ENCODE measurements at places on chromosomes 13 and 19.

- no peak for DNase-seq
These were observed 5.9 kb downstream of the ZFR2 start for GRCh38 chr19:3862826-3863500.

GRCh38 chr13:42990291-42991232 is 1.5 kb downstream of the EPSTI1 start:
- peak; percentile 3 for DNase-seq

- no peak for DNase-seq
These were observed 617 bp downstream of the SKA3 start for GRCh38 chr13:21175656-21176214.

DNA sequence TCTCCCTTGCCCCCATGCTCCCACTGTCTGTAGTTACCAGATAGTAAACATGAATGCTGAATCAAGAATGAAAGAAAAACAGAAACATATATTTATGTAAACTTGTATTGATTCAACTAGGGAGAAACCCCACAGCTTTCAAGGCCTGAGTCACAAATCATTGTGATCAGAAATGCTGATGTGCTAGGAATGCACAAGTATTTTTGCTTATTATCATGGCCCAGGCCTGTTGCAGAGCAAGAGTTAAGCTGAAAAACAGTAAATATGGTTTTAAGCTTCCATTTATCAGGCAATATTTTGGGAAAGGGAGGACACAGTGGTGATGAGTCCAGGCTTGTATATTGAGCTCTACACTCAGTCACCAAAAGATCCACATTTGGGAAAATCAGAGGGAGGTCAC is 669.6 kb downstream of the DIAPH3 start:
- DNase-seq = no peak

DNA sequence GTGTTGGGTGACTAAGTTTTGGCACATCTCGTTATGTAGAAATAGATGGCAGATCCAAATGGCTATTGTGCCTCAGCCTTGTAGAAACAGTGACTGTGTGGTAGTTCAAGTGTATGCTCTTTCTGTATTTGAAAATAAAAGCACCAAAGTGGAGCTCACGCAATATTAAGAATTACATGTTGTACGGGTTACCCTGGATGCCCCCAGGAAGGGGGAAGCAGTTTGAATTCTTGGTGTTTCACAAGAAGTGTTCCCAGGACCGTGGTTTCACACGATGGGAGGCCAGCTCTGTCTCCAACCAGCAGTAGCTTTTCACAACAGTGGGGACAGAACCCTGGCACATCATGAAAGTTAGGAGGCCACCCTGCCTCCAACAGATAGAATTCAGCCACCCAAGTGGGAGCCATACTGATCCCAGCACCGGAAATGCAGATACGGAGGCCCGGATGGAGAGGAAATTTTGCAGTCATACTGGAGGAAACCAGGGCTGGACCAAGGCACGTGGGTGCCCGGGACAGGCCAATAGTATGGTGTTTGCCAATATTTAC is 8.9 kb downstream of the FLT1 start:
- no peak for DNase-seq

DNA sequence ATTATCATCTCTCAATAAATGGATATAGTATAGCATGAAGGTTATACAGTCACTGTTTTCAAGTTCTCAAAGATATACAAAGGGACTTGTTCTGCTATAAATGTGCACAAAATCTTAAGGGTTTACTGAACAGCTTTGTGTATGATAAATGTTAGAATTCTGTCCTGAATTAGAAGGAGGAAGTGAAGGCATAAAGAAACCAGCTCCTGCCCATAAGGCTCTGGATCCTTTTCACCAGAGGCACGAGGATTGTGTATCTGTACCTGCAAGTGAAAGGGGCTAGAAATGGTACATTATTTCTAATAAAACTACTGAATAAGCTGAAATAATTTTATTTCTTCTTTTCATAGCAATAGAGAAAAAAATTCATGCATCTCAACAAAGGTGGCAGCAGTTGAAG is 32.4 kb downstream of the PHF11 start:
- DNase-seq = no peak

- no peak for DNase-seq
These were observed 27.6 kb upstream of the SLC35E1 start for GRCh38 chr19:16599655-16600346.

GRCh38 chr13:73880365-73880764 is 253.8 kb downstream of the KLF12 start:
- DNase-seq = no peak

- no peak for DNase-seq
These were observed 58.2 kb downstream of the CDADC1 start for GRCh38 chr13:49305792-49306425.

- no peak for DNase-seq
These were observed 23.7 kb downstream of the KLF5 start for GRCh38 chr13:73082471-73082870.

- peak; percentile 23 for DNase-seq
These were observed 1.3 kb upstream of the CEACAM6 start for GRCh38 chr19:41753936-41754529.

Data from T-helper 22 cell (primary cell).